ENCODE measurements at places on chromosomes 6 and 20.

- DNase-seq: no peak
These were observed 30.6 kb upstream of the GRM4 start for GRCh38 chr6:34176261-34177031.

DNA sequence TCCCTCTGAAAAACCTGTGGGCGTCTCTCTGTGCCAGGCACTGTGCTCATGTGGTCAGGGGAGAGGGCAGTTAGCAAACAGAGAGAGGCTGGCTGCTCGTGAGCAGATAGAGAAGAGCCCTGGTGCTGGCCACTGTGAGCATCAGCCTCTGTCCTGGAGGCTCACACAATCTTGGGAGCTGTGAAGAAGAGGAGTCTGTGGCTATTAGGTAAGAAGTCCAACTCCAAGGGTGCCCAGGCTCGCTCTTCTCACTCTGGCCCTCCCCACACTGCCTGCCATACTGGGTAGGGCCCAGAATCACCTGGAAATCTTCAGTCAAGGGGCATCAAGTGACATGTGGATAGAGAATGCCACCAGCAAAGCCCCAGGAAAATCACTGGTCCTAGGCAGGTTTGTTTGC lies 14.1 kb downstream of the SCML4 start:
- no peak for DNase-seq

GRCh38 chr6:1796706-1797529 lies 187.2 kb downstream of the FOXC1 start:
- DNase-seq: peak; percentile 7

- DNase-seq: peak; percentile 61
These were observed 324.6 kb upstream of the PLCB4 start for GRCh38 chr20:8744228-8744844.

DNA sequence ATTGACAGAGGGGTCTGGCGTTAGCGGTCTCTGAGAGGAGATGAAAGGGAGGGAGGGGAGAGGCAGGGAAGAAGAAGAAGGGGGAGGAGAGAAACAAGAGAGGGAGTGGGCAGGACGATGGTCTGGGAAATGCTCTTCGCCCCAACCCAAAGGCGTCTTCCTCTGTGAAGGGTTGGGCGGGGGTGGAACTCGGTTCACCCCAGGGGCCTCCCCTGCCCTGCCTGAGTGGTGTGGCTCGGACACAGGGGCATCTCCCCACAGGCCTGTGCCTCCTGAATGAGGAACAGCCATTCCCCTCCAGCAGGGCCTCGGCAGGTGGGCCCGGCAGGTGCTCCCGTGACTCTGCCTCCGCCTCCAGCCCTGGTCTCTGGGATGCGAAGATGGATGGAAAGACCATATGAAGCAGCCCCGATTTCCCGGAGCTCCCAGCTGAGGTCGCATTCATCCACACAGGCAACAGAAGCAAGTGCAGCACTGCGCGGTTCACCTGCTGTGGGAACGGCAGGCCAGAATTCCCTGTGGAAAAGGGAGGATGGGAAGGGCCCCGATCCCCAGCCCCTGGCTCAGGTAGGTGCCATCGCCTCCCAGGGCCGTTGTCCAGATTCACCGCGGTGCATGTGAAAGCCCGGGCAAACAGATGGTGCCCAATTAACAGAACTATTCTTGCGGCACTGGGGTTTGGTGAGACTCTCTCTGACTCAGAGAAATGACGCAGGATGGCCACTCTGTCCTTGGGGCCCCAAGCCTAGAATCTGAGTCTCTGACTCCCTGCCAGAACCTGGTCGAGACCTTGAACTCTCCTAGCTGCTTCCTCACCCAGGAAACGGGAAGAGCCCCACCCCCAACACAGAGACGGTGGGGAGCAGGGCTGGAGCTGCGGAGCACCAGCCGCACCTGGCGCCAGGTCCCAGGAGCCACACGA lies 29.4 kb upstream of the RPS6KA2 start:
- peak; percentile 45 for DNase-seq

- no peak for DNase-seq
These were observed 11.8 kb upstream of the TRAM2 start for GRCh38 chr6:52588710-52589091.

GRCh38 chr6:12383448-12383847 lies 93.3 kb downstream of the EDN1 start:
- no peak for DNase-seq

DNA sequence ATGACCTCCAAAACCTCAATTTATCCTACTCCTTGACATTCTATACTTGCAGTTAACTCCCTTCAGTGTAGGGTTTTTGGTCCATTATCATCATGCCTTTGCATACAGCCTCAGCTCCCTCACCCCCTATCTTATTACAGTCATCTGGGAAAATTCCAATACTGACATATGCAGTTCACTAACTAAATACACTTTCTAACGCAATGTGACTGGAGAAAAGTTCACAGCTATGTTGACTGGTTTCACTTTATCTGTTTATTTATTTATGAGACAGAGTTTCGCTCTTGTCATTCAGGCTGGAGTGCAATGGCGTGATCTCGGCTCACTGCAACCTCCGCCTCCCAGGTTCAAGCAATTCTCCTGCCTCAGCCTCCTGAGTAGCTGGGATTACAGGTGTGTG lies 64.9 kb downstream of the CRYBG1 start:
- no peak for DNase-seq

GRCh38 chr6:89992818-89993217 lies 98.5 kb downstream of the GJA10 start:
- no peak for DNase-seq

GRCh38 chr20:52497731-52498130 lies 306.2 kb upstream of the ZFP64 start:
- DNase-seq: peak; percentile 59

DNA sequence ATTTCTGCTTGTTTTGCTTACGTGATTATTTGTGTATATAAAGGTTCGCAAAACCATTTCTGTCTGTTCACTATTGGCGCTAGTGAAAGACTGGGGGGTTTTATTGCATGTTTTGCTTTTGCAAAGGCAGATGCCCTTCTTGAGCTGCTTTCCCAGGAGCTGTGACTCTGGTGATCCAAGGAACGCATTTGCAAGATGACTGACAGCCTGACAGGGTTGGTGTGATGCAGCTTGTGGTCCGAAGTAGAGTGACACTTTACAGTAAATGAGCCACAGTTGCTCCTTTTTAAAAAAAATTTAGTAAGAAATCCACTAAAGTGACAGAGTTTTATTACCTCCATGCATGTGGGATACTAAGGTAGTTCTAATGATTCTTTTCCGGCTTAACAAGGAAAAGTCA lies 73.7 kb downstream of the TPD52L1 start:
- no peak for DNase-seq

GRCh38 chr6:154567695-154568220 lies 57.3 kb upstream of the CNKSR3 start:
- DNase-seq: no peak

GRCh38 chr20:3802524-3803239 lies 6.6 kb downstream of the CDC25B start:
- DNase-seq: no peak

DNA sequence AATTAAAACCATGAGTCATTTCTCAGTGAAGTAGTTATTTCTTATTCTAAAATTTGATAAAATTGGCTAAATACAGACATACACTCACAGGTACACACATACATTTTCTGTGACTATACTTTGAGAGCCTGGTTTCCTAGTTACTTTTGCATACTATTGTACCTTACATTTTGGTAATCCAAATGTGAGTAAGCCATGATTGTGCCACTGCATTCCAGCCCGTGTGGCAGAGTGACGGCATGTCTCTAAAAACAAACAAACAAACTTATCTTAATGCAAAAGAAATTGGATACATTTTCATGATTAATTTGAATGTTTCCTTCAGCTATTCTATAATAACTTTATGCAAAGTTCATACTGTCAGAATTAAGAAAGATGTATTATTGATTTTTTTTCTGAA lies 628.8 kb downstream of the GRIK2 start:
- no peak for DNase-seq

GRCh38 chr6:42338744-42339222 lies 112.9 kb downstream of the TRERF1 start:
- DNase-seq: peak; percentile 99

DNA sequence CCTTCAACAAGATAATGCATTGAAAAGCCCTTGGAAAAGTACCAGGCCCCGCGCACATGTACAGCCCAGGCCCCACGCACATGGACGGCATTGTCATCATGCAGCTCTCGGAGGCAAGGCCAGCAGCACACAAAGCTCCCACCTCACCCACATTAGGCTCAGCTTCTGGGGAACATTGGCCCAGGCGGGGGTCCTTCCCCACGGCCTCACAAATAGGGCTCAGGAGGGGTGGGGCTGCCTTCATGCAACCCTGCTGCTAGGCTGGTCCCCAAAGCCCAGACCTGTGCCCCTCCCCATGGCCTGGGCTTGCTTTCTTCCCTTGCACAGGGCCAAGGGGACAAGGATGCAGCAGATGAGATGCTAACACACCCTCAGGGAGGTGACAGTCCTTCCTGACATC lies 26.7 kb downstream of the NPEPL1 start:
- no peak for DNase-seq

DNA sequence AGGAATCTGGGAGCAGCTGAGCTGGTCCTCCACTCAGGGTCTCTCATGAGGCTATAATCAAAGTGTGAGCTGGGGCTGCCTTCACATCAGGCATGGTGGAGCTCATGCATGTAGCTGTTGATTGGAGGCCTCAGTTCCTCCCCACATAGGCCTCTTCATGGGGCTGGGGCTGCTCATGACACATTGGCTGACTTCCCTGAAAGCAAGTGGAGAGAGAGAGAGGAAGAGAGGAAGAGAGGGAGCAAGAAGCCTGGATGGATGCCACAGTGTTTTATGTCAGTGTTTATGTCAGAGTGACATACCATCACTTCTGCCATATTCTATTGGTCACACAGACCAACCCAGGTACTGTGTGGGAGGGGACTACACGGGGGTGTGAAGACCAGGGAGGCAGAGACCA lies 43.8 kb downstream of the EYA2 start:
- no peak for DNase-seq

GRCh38 chr6:26205161-26205624 lies 118.0 kb downstream of the HFE start:
- peak; percentile 90 for DNase-seq

DNA sequence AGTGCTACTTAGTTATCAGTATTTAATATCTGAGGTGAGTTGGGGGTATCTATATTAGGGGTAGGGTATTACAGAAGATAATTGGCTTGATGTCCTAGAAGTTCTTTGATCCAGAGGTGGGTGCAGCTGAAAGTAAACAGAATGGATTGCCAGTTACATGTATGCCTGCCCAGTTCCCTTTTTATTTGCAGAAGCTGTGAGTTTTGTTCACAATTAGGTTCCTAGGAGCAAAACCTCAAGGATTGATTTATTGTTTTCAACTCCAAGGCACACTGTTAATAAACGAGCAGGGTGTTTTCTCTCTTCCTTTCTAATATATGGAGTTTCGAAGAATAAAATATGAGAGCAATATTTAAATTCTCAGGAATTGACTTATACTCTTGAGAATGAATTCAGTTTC lies 129.0 kb downstream of the SULF2 start:
- DNase-seq: no peak

- no peak for DNase-seq
These were observed 62.8 kb downstream of the IRF4 start for GRCh38 chr6:454148-454991.

- peak; percentile 34 for DNase-seq
These were observed 46.8 kb upstream of the SLCO4A1 start for GRCh38 chr20:62595491-62595890.

DNA sequence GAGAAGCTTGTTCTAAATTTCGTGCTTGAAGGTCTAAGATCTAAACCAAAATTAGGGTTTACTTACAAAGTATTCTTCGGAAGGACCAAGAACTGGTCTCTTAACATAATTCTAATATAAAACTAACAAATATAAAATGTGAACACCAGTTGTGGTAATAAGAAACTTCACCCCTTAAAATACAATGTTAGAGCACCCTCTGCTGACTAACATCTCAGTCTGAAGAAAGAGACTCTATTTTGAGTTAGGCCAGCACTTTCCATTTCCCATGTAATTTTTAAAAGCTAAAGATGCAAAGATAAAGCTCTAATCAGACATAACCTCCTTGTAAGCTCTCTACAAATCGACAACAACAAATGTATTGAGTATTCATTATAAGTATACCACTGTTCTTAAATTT lies 24.6 kb downstream of the ATG5 start:
- peak; percentile 68 for DNase-seq

DNA sequence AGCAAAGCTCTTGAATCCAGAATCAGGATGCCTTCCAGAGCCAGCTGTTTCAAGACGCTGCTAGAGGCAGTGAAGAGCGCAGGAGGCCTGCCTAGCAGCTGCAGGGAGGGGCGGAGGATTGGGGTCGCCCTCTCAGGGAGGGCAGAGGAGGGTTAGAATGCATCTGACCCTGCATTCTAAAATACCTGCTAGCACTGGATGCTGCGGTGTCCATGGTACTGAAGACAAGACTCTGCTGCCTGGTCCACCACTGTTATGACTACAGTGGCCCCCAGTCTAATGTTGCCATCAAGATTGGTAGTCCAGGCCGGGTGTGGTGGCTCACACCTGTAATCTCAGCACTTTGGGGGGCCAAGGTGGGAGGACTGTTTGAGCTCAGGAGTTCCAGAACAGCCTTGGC lies 193.7 kb upstream of the PROKR2 start:
- no peak for DNase-seq

DNA sequence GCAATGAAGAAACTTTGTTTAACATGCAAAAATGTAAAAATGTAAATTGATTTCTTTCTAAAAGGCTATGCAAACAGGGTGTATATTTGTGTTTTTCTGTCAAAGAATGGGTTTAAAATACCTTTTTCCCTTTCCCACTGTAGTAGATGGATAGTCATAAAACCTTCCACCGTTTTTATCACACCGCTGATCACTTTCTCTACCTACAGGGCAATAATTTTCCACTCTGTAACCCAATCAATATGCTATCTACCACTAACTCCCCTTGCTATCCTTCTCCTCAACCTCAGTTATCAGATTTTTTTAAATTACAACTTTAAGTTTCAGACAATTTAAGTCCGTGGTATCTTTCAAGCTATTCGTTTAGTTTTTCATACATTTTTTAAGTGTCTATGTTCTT lies 91.4 kb upstream of the ARID1B start:
- DNase-seq: no peak

DNA sequence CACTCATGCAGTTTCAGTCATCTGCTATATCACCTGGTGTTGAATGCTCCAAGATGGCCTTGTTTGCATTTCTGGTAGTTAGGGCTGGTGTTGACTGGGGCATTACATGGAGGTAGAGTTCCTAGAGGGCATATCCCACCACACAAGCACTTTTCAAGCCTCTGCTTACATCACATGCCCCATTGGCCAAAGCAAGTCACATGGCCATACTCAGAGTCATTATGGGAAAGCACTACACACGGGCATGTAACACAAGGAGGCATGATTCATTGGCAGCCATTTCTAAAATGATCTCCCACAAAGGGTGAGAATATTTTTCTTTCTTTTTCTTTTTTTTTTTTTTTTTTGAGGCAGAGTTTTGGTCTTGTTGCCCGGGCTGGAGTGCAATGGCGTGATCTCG lies 73.2 kb downstream of the TRMT6 start:
- DNase-seq: no peak

DNA sequence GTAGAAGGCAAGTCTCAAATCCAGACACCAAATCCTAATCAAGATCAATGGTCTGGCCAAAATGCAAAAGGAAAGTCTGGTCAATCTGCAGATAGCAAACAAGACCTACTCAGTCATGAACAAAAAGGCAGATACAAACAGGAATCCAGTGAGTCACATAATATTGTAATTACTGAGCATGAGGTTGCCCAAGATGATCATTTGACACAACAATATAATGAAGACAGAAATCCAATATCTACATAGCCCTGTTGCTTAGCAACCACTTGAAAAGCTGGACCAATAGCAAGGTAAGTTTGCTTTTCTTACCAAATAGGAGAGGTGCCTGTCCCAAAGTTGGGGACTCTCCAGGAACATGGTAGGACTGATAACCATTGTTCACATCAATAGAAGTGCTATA lies 2.0 kb downstream of the SEMG2 start:
- DNase-seq: no peak
